ENCODE measurements at places on chromosomes 7 and 10.
A peak's percentile ranks its signal among the peaks of the same experiment; 100 is the strongest.

DNA sequence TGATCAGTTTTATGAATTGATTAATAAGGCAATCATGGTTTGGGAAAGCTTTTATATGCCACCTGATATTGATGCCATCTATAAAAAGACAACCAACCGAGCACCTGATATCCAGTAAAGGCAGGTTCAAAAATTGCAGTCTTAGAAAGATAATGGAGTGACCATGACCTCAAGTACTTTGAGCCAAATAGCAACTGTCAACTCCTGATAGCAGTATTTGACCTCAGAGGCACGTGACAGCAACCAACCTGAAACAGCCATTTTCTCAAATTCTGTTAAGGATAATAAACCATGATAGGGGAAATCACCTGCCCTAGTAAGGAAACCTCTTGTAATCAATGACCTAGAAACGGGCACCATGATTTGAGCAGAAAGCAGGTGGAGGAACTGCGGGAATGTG lies 77.1 kb upstream of the NFE2L3 start:
- no peak for DNase-seq

DNA sequence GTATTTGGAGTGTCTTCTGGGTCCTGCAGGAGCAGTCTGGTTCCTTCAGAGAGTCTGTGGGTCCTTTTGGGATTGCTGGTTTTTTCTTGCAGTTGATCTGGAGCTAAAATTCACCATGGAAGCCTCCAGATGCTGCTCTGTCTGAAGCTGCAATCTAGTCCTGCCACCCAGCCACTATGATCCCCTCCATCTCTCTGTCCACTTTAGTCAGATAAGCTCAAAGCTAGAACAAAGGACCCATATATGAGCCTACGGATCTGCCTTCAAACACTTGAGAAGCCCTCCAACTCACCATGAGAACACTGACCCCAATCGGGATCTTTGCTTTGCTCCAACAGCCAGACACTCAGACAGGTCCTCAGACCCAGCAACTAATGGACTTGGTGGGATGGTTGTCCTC lies 618 bp upstream of the TBXAS1 start:
- no peak for DNase-seq

- DNase-seq, result no peak
Measured at GRCh38 chr7:157097569-157097968, 41.2 kb upstream of the UBE3C start.

DNA sequence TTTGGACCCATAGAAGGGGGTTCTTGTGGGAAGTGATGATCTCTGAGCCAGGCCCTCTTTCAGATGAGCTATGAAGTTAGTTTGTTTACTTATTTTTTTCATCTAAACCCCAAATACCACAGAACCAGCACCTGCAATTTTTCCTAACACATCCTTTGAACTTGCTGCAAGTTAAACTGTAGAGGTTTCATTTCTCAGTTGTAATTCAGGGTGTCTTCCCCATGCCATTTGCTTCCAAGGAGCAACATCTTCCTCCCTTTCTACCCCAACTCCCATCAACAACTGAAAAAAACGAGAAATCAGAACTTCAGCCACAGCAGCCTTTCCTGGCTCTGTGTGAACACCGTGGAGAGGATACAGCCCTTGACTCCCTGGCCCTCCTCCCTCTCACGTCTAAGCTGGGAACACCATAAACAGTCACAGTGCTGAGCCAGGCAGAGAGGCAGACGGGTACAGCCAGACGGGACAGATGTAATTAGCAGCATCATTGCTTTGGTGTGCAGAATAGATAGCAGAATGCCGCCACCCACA lies 63.6 kb downstream of the RGS10 start:
- DNase-seq, result no peak

DNA sequence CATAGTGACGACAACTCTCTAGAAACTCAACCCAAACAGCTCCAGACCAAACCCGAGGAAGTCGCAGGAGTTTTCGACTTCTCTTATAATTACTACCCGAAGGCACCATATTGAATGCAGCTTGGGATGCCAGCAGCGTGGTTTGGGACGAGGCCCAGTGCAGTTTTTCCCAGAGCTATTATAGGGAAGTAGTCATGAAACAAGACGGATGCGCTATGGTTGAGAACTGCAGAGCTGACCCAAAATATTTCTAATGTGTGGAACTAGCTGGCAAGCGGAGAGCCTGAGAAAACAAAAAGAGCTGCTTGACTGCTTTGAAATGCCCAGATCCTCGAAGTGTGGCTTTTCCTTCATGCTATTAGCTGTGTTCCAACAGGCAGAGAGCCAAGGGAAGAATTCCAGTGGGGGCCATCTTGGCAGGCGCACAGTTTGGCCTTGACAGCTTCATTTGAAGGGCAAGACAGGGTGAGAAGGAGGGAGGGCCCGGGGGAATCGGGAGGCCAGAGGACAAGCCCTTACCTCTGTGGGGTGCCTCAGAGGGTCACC lies 122.7 kb downstream of the CUL2 start:
- no peak for DNase-seq

DNA sequence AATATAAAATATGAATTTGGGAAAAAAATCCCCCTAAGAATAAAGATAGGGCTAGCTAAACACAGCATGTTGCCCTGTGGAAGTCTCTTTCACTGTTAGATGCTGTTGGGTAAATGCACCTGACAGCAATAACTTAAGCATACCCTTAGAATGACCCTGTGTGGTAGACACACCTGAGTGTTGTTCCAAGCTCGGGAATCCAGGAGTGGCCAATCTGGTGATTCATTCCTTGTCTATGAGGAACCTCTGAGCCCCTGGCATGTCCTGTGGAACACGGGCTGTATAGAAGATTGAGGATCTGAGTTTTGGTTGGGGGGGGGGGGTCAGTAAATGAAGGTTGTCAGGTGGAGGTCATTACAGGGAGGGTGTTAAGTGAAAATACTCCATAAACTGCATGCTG lies 730.0 kb upstream of the IGFBP3 start:
- DNase-seq, result no peak

- DNase-seq, result peak; percentile 64
Measured at GRCh38 chr10:132516771-132517725, 20.5 kb upstream of the INPP5A start.

- no peak for DNase-seq
Measured at GRCh38 chr10:130018730-130019185, 54.7 kb upstream of the EBF3 start.

DNA sequence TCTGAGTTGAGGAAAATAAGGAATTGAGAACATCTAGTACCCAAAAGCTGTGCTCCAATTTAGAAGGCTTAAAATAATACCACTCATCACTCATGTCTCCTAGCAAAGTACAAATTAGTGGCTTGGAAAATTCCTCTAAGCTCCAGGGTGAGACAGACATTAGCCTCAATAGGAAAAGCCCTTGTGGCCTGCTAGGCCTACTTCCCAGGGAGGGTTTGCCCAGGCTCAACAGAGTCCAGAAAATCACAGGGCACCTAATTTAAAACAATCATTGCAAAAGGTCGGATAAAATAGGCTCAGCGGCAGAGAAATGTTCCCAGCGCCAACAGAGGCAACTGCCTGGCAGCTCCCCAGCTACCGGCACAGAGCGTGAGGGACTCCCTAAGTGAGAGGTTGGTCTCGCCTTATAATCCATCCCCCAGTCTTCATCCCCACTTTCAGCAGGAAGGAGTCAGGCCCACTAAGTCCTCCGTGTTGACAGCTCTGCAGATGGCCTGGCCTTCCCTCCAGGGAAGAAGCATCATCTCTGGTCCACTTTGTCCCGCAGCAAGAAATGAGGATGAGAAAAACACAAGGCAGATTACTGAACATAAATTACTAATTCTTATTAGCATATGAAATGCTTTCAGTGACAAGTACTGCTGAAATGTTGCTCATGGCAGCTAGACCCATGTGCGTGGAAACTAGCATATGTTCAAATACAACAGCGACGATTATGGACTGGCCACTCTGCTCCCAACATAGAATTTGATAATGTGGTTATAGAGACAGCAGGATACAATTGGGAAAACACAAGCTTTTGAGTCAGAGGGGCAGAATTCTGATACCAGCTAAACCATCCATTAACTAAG lies 1177.7 kb upstream of the AUTS2 start:
- DNase-seq, result no peak

DNA sequence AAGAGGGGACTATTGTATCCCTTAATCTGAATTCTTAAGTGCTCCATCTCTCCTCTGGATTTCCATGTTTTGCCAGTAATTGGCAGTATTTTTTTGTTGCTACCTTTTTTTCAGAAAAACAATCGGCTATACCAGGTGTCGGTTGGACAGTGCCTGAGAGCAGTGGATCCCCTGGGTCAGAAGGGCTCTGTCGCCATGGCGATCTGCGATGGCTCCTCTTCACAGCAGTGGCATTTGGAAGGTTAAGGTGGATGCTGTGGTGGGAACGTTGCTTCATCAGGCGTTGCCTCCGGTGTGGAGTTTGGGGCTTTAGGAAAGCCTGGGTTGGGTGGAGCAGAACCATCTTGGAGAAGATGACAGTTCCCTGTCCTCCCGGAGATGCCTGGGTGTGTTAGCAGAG lies 96.0 kb downstream of the GALNT11 start:
- DNase-seq, result no peak

DNA sequence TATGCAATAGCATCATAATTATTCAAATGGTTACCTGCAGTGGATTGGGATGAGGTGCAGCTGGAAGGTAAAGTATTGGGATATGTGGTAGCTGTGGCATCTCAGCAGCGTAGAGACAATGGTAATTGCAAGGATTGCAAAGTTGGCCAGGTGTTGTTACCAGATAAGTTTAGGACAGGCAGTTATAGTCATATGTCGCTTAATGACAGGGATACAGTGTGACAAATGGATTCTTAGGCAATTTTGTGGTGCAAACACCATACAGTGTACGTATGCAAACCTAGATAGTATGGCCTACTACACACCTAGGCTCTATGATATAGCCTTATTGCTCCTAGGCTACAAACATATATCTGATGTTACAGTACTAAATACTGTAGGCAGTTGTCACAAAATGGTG lies 163.5 kb upstream of the LYZL2 start:
- DNase-seq, result no peak

GRCh38 chr7:112648781-112649180 lies 141.4 kb downstream of the TMEM168 start:
- no peak for DNase-seq

Measured in neural crest cell (in vitro differentiated cells).